ENCODE measurements at places on chromosomes 12 and 14.

- no peak for DNase-seq
Measured at GRCh38 chr12:103020839-103021238, 63.4 kb downstream of the ASCL1 start.

- no peak for DNase-seq
Measured at GRCh38 chr14:89348722-89349121, 68.3 kb downstream of the FOXN3 start.

DNA sequence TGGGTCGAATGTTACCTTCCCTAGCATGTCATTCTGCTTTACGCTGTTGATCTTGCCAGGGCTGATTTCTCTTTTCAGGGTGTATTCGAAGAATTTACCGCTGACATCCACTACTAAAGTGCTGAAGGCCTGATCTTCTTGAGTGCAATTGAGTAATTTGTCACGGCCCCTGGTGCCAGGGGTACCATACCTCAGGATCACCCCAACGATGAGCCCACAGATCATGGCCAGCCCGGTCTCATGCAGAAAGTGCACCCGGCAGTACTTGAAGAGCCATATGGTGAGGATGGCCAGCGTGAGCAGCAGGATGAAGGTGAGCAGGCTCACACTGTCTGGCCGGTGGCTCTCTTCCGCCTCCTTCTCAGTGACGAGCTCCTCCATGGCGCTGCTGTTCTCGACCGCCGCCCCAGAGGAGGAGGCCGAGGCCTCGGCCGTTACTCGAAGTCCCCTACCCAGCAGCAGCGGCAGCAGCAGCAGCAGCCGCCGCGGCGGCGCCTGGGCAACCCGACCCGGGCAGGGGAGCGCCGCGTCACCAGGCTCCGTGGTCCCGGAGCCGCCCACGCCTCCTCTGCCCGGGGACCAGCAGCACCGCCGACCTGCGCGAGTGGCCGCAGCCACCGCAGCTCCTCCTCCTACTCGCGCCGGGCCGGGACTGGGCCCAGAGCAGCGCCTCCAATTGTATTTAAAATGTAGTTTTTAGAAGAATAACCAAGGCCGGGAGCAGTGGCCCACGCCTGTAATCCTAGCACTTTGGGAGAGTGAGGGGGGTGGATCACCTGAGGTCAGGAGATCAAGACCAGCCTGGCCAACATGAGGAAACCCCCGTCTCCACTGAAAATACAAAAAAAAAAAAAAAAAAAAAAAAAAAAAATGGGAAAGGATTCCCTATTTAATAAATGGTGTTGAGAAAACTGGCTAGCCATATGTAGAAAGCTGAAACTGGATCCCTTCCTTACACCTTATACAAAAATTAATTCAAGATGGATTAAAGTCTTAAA, 58.5 kb upstream of the TMPO start:
- peak; percentile 79 for DNase-seq

DNA sequence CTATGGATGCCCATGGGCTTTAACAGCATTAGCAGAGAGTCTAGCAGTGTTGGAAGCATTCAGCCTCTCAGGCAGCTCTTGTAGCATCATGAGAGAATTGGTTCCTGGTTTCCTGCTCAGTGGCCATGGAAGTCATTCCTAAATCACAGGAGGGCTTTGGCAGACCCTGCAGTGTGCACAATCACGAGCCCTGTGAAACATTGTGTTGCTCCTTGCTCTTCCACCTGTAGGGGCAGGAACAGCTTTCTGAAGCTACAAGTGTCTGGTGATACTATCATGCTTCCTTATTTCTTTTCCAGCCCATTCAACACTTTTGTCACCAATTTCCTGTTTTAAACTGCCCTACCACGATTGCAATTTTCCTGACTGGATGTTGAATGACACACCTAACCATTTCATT, 402.2 kb upstream of the USP15 start:
- DNase-seq = no peak

DNA sequence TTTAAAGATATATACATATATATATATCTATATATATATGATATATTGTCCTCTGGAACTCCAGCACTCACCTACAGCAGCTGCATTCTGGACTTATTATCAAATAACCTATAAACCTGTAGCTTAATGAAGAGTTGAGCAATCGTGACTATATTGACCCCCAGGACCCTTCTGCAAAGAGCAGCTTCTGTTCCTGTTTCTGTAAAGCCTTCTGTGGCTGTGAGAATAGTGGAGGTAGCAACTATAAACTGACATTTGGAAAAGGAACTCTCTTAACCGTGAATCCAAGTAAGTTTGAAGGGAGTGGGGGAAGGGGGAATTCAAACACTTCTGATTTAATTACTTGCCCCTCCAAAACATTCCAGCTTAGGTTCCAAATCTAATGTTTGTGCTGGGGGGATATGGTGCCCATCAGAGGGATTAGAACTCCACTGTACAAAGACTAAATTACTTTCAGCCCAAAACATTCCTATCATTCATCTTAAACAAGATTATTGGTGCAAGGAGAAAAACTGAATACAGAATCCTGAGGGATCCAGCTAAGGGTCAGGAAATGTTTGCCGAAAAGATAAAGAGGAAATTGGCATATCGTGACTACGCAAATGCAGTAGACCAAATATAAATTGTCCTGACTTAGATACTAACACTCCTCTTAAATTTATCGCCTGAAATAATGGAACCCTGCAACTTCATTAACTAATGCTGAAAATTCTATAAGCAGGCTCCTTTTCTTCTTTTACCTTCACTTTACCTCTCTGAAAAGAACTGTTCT, 106.1 kb downstream of the DAD1 start:
- DNase-seq = no peak

- peak; percentile 82 for DNase-seq
Measured at GRCh38 chr14:99605299-99605961, 1.4 kb upstream of the CCDC85C start.

- peak; percentile 96 for DNase-seq
Measured at GRCh38 chr14:23306412-23307145, at the start of gene BCL2L2. Gene BCL2L2, plus strand, starts transcription at chr14:23306833. Its CDS starts 935 bp downstream, at chr14:23307768.

GRCh38 chr12:27505761-27506160, 18.2 kb upstream of the PPFIBP1 start:
- no peak for DNase-seq

- peak; percentile 35 for DNase-seq
Measured at GRCh38 chr12:114163771-114164170, 197.6 kb upstream of the RBM19 start.

DNA sequence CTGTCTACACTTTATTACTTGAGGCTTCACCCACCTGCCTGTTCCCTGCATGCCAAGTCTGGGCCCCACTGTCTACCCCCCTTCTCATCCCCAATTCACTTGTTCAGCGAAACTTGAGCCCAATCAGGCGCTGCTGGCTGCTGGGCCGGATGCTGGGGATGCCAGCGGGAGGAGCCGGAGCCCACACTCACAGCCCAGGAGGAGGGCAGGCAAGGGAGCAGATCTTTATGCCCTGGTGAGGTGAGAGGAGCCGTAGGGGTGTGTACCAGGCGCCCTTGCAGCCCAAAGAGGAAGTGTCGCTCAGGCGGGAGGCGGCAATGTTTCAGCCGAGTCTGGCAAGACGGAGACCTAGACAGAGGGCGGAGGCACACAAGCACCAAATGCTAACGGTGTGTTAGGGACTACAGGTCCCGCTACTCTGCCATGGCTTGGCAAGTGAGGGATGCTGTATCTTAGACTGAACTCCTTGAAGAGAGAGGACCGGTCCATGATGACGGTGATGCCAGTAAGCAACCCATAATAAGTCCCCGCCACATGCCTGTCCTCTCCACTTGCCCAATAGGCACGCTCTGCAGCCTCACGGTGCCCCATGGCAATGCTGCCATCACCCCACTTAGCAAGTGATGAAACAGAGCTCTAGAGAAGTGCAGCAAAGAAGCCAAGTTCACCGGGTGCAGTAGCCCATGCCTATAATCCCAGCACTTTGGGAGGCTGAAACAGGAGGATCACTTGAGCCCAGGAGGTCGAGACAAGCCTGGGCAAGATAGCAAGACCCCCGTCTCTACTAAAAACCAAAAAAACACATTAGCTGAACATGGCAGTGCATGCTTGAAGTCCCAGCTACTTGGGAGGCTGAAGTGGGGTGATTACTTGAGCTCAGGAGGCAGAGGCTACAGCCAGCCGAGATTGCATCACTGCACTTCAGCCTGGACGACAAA, 41.6 kb downstream of the LRRC74A start:
- no peak for DNase-seq

- no peak for DNase-seq
Measured at GRCh38 chr12:46485853-46486252, 113.3 kb upstream of the SLC38A2 start.

GRCh38 chr12:52018433-52019112, 11.8 kb downstream of the TAMALIN start:
- DNase-seq = no peak

DNA sequence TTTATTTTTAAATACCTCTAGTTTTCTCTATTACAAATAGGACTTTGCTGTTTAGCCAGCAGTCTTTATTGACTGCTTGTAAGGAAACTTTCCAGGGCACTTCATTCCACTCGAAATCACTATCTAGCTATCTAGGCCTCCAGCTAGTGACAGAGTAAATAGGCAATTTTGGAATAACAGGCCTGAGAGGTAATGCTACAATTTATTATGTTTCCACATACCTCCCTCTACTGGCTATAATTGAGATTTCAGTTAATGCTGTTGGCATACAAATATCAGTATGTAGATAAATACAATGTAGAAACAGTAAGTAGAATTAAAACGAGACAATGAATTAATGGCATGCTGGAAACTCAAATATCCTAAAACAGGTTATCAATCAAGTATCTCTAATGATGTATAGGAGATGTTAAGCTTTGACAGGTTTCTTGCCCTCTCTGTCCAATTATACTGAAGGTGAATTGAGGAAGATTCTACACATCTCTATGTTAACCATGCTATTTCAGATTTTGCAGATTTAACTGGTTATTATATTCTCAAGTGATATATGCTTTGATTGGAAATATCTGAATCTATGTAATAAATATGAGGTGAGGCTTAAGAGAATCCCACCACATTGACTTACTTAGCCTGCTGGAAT, 7.2 kb downstream of the DTD2 start:
- DNase-seq = peak; percentile 33

DNA sequence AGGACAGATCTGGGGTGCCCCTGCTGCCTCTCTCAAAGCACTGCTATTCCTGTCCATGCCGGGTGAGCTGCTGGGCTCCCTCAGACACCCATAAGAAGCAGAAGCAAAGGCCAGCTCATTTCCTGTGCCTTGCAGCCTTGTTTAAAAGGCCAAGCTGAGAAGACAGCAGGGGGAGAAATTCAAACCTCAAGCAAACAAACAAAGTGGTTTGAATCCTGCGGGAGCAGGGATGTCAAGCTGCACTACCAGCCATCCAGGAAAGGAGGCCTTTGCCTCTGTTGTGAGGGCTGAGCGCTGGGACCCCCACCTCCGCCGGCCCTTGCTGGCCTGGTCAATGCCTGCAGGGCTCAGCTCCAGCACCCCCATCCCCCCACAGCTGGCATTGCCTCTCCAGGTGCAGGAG, 176.5 kb downstream of the PIWIL1 start:
- no peak for DNase-seq

- no peak for DNase-seq
Measured at GRCh38 chr12:46265102-46265501, 3.7 kb downstream of the SLC38A1 start.

DNA sequence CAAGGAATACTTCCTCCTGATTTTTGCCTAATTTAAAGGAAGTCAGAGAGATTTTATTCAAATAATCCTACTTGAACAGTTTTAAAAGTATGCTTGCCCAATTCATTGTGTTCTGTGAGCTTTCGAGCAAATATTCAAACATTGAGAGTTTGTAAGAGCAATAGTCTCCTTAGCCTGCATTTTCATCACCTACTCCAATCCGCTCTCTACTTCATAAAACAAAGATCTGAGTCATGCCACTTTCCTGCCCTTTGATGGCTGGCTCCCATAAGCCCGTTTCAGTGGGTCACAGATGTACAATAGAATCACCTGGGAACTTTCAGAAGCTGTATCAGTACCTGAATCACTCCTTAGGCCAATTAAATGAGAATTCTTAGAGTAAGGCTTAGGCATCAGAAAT, 319.2 kb downstream of the PDZRN4 start:
- no peak for DNase-seq

DNA sequence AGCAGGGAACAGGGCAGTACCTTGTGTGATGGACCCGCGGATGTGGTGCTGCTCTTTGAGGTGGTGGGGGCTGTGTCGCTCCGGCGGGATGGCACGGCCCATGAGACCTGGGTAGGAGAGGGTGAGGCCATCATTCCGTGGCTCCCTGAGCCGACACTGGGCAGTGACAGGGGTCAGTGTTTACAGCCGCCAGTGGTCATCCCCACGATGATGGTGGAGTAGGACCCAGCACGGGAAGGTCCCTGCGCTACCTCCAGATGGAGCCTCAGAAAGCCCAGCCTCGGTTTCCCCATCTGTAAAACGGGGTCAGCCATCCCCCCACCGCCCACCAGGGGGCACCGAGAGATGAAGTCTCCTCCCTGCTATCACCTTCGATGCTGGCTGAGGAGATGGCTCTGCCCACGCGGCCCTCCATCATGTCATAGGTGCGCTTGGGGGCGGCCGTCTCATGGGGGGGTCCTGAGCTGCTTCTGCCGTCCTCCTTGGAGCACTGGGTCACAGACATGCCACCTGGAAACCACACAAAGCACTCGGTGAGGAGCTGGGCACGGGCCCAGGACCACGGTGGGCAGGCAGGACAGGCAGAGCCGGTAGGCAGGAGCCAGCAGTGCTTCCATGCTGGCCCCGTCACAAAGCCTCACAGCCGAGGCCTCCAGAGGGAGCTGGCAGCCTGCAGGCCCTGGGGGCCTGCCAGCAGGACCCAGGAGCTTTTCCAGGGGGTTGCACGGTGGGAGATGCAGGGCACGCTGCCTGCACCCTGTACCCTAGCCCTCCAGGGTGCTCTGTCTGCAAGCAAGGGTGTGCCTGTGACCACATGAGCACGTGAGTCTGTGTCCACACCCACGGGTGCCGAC, 53.1 kb downstream of the RFLNA start:
- no peak for DNase-seq

DNA sequence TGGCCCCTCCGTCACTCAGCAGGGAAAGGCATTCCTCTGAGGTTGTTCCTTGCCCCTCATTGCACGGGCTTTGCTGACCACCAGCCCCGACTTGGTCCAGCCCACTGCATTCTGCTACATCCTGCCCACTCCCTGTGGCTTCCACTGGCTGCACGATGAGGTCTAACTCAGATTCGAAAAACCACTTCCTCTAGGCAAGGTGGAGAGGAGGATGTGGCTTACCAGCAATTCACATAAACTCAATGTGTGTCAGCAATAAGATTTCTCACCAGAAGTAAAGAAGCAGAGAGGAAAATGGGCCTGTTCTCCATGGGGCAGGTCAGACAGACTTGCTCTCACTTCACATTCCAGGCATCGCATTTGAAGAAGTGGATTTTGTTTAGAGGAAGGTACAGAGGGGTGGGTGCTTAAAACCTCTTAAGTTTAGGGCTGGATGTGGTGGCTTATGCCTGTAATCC, 14.7 kb downstream of the GPR68 start:
- no peak for DNase-seq

GRCh38 chr14:63642229-63642611, 549 bp upstream of the WDR89 start:
- DNase-seq = peak; percentile 93

Data from hepatocyte (in vitro differentiated cells).